Stimulated activated CD4-positive, alpha-beta T cell treated with anti-CD3 and anti-CD28 coated beads, Interleukin-1b, Interleukin-23, amount 100 ng/mL, for 1 hour (primary cell): ENCODE measurements at places on chromosomes 12 and 14.

- no peak for DNase-seq
Measured at GRCh38 chr12:571795-572531, 91.3 kb downstream of the NINJ2 start.

GRCh38 chr14:38547961-38548490 lies 292.1 kb upstream of the CLEC14A start:
- no peak for DNase-seq

GRCh38 chr12:643475-644302 lies 19.6 kb downstream of the NINJ2 start:
- DNase-seq = no peak

DNA sequence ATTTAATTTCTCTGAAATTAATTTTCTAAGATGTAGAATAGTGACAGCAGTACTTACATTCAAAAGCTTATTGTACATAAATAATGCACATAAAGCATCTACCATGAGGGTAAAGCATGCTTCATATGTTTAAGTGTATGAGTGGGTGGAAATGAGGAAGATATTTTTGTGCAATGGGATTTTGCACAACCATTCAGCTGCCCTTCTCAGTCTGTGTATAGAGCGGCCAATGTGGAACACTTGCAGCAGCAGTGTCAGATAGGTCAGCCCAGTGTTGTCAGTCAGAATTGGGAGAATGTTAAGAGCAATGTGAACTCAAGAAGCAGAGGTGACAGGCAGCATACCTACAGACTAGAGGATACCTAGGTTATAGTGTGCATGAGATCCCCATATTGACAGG lies 72.5 kb upstream of the ATP2B1 start:
- no peak for DNase-seq

DNA sequence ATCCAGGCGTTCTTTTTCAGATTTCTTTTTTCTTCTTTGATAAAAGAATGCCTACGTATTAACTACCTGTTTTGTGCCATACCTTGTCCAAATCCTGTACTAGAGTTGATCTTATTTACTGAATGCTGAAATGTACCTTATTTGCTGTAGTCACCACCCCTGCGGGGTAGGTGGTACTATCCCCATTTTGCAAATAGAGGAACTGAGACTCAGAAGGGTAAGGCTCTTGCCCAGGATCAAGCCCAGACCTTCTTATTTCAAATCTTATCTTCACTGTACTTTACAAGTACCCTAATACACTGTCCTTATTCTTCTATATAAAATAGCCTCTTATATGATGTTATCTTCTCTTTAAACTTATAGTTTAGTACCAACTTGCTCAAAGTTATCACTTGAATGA lies 206.5 kb downstream of the SLC41A2 start:
- DNase-seq = no peak

DNA sequence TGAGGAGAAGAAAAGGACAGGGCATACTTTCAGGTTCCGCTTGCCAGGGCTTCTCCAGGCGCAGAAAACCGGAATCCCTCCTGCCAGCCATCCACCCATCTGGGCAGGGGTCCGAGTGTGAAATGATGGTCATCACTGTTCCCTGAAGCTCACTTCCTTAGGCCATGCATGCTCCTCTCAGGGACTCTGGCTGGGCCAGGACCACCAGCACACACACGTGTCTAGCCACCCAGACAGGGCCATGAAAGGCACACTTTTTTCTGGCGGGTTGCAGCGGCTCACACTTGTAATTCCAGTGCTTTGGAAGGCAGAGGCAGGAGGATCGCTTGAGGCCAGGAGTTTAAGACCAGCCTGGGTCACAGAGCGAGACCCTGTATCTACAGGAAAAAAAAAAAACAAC lies 1.5 kb downstream of the TCL1A start:
- no peak for DNase-seq

- no peak for DNase-seq
Measured at GRCh38 chr12:106914796-106915634, 40.7 kb upstream of the TMEM263 start.

DNA sequence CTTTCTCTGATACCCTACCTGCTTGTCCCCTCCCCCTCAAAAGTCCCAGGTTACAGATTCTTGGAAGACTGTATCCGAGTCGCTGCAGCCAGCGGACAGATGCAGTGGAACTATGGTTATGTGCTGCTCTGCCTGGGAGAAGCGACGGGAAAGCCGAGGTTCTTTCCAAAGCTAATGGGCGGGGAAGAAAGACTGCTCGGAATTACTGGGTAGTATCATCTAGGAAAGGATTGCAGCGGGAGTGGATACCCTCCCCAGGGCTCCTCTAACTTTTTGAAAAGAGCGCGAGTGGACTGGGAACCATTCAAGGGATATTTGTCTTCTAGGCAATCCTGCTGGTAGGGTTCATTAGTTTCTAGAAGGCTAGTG lies 1.4 kb downstream of the PTHLH start:
- DNase-seq = no peak

DNA sequence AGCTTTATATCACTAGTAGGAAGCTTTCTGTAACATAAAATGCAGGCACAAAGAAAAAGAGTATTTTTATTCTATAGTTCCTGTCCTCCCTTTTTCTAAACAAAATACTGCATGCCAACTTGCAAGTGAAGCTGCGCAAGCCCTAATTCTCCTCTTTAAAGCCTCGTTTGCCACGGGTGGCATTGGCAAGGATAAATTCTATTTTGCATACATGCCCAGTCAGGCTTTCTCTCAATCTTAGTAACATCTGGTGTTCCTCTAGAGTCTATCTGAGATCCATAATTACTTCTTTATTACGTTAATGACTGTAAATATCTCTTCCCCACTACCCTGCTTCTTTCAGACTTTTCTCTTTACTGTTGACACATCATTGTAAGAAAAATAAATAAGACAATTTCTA lies 97.1 kb upstream of the DAAM1 start:
- DNase-seq = no peak

DNA sequence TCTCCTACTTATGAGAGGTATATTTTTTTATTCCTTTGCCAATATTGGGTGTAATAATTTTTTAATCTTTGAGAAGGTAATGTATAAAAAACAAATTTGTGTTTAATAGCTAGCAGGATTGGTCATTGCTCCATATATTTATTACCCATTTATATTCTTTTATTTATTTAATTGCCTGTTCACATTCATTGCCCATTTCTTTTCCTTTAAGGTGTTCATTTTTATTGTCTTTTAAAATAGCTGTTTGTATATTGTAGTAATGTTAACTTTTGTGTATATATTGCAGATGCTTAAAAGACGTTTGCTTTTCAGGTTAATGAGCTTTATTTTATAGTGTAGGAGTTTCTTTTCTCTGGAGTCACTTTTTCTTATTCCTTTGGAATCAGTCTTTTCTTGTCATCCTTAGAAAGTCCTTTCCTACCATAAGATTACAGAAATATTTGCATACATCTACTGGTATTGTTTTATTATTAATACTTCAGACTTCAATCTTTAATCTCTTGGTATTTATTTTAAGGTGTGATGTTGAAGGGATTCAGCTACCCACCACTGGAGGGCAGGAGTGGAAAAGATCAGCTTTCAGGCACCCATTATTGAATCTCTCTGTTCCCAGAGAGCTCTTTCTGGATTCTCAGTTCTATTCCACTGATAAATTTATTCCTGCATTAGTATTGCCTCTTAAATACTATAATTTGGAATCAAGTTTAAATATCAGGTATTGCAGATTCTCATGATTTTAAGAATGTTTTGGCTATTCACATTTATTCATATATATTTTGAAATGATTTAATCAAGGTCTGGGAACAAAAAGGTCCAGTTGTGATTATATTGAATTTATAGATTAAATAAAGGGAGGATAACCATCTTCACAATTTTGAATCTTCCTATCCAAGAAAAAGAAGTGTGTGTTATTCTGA lies 17.3 kb downstream of the PPM1A start:
- DNase-seq = no peak

DNA sequence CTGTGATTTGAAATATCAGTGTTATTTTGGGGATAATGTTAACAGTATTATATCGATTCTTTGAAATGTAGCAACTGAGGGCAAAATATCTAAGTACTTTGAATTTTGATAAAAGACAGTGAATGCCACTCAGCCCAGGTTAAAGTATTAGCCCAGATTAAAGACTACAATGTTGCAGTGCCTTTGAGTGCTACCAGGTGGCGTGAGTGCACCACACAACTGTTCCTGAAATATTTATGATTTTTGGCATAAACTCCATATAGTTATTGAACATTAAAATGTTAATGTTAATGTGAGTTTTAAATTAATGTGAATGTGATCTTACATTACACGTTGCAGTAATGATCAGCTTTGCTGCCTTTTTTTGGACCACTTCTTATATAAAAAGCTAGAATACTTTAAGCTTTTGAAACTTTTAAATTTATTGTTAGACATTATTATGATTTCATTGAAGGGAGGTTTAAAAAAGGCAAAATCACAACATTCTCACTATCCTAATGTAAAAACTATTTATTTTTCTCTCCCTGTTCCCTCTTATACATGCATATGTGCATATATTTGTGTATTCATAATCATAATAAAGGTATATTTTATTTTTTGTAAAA lies 22.5 kb downstream of the MRPS35 start:
- no peak for DNase-seq

- DNase-seq = no peak
Measured at GRCh38 chr12:59689776-59690175, 93.9 kb downstream of the SLC16A7 start.
